Globus pallidus (tissue), 1 donor: ENCODE measurements at places on chromosomes 3 and 15.

- peak; percentile 47 for DNase-seq
Measured at GRCh38 chr3:57152151-57153143, 12.7 kb downstream of the IL17RD start.

- no peak for DNase-seq
Measured at GRCh38 chr3:54357301-54357700, 234.9 kb downstream of the CACNA2D3 start.

- no peak for DNase-seq
Measured at GRCh38 chr3:148408667-148409066, 289.0 kb upstream of the AGTR1 start.

DNA sequence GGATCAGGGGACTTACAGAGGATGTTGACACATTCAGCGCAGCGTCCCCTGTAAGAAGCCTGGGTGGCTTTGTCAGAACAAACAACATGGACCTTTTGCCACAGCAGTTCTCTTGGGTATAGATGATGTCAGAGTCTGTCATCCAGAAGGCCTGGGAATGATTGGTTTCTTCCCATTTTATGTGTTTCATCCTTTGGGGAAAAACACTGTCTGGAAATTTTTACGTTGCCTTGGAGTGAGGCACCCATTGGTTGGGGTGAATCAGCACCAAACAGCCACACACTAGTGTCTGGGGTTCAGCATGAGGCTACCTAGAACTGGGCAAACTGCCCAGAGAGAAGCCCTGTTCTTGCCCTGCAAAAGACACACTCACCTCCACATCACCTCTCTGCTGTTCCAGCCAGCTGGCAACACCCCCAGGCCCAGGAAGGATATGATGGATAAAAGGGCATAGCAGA, 123.0 kb downstream of the FAM43A start:
- no peak for DNase-seq

DNA sequence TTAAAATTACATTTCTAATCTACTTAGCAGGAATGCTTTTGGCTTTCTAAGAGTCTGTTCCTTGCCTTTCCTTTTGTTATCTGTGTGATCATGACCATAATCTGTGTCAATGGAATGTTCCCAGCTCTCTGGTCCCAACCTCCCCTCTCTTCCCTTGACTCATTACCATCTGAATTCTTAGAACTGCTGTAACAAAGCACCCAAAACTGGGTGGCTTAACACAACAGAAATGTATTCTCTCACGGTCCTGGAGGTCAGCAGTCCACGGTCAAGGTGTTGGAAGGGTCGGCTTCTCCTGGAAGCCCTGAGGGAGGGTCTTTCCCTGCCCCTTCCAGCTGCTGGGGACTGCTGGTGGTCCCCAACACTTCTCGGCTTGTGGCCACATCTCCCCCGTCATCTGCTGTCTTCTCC, 81.1 kb downstream of the LRRK1 start:
- DNase-seq, result no peak

DNA sequence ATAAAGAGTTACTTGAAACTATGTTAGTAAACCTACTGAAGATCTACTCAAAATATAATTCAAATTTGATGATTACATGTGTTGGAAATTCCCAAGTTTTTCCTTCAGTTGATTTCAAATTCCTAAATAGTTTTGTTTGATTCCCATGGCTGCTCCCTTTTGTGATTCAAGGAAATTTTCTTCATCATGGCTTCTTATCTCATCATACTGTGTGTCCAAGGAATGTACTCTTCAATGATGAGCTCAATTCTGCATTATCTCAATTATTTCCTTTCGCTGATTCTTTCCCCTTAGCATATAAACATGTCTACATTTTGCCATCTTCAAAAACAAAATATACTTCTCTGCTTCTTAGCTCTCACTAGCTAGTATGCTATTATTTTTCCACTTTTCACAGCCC, 460.4 kb upstream of the NAALADL2 start:
- no peak for DNase-seq

- no peak for DNase-seq
Measured at GRCh38 chr3:171358881-171359198, 101.4 kb downstream of the TNIK start.

- DNase-seq, result peak; percentile 59
Measured at GRCh38 chr15:78260489-78260888, 3.9 kb upstream of the DNAJA4 start.

DNA sequence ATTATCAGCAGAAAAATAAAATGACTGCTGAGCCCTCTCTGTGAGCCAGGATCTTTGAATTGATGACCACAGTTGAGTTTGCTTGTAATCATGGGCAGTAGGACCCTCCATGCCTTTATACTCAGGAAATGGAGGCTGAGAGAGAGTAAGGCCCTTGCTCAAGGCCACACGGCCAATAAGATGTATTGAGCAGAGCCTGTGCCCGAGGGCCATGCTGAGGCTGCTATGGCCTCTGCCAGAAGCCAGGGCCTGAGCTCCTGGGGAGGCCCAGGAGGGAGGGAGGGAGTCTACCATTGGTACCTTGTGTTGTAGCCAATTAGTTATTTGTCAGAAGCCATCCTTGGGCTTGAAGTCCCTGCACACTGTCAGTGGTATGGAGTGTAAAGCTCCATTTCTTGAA, 151.4 kb downstream of the DNAJB8 start:
- DNase-seq, result no peak

DNA sequence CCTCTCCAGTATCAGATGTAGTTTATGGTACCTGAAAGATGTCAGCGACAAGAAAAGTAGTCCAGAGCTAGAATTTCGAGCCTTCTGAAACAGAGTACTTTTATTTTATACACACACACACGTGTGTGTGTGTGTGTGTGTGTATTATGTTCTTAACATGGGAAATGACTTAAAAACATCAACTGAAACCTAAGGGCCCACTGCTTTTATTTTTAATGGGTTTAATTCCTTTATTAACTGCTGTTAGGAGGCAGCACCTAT, 1.9 kb downstream of the TCF12 start:
- no peak for DNase-seq

DNA sequence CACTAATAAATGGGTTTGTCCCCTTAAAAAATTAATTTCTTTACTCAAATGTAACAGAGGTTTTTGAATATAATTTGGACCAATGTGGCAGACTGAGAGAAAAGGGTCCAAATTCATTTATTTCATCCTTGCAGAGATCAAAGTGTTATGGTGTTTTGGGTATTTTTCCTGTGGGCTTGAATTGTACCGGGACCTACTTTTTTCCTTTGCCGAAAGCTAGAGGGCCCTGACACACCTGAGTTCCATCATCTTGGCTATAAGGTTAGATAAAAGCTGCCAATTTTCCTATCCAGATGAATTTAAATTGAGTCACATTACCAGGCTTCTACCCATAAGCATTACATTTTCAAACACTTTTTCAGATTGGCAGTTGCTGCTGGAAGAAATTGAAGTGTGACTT, 908 bp downstream of the CCNB2 start:
- no peak for DNase-seq

GRCh38 chr15:55789066-55789660, 46.2 kb upstream of the PRTG start:
- no peak for DNase-seq

DNA sequence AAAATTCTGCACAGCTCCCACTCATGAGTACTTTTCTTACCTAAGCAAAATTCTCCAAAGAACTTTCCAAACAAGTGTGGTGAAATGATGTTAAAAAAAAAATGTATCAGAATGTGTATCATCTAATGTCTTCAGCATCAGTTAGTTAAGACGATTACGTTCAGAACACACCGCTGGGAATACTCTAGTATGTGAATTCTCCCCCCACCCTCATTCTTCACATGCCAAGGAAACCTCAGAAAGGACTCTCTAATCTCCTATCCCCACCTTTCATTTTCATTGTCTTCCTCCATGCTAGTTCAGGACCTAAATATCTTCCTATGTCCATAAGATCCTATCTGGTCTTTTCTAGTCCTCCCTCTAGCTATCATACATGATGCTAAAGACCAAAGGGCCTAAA, 457.4 kb downstream of the SHQ1 start:
- DNase-seq, result no peak

DNA sequence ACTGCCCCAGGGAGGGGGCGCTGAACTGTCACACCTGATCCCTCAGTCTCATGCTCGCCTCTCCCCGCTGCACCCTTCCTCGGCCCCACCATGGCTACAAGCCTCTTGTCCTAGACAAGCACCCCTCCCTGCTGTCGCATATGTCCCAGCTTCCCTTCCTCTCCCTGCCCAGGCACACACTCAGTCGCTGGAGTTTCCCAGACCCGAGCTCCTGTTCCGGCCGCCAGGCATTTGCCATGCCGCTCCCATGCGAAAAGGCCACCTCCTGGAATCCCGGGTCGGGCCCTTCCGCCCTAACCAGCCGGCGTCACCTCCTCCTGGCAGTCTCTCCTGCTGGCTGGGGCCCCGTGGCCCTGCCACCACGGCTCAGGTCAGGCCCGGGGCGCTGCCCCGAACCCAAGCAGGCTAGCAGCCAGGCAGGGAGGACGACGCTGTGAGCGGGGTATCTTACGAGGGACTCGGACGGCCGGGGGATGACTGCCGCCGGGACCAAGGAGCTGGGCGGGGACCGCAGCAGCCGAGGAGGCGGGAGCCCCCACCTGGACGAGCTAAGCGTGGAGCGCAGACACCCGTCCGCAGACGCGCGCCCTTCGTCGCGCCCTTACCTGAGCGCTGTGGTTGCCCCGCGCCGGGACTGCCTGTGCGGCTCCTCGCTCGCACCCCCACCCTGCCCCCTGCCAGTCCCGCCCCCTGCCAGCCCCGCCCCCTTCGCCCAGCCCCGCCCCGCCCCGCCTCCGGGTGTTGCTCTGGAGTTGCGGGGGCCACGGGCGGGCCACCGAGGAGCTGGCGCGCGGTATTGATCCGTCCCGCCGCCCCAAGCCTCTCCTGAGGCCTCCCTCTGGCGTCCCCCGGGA, at the start of gene ALS2CL:
ALS2CL (minus strand) TSS at position 642 of the 854 bp plus-strand sequence. CDS start 4,239 bp downstream, outside the sequence.
- DNase-seq, result no peak

- no peak for DNase-seq
Measured at GRCh38 chr15:101489237-101489598, 289 bp downstream of the PCSK6 start.

GRCh38 chr3:194481103-194481502, 5.7 kb downstream of the ATP13A3 start:
- DNase-seq, result no peak

DNA sequence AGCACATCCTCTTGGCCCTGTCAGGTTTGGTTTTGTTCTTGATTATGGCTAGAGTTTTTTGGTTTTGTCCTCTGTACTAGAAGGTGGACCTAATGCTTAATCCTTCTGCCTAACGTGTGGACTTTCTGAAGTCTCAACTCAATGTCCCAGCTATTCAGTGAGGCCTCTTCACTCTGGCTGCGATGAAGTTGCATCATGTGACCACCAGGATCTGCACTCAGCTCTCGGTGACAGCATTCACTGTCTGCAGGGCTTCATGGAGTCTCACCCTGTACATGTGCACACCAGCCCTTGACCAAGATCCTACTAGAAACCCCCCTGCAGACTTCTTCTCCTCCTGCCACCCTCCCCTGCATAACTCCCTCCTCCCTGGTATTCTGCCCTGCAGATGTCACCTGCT, 38.7 kb upstream of the HRH1 start:
- no peak for DNase-seq

- DNase-seq, result no peak
Measured at GRCh38 chr3:188383748-188384147, 229.8 kb downstream of the LPP start.

- DNase-seq, result no peak
Measured at GRCh38 chr15:69898243-69898642, 199.5 kb downstream of the TLE3 start.

- peak; percentile 42 for DNase-seq
Measured at GRCh38 chr3:8239718-8240695, 261.6 kb upstream of the LMCD1 start.

- DNase-seq, result no peak
Measured at GRCh38 chr3:113034011-113034410, 43.2 kb downstream of the GTPBP8 start.

GRCh38 chr3:193010191-193010590, 92.5 kb upstream of the MB21D2 start:
- DNase-seq, result peak; percentile 2

DNA sequence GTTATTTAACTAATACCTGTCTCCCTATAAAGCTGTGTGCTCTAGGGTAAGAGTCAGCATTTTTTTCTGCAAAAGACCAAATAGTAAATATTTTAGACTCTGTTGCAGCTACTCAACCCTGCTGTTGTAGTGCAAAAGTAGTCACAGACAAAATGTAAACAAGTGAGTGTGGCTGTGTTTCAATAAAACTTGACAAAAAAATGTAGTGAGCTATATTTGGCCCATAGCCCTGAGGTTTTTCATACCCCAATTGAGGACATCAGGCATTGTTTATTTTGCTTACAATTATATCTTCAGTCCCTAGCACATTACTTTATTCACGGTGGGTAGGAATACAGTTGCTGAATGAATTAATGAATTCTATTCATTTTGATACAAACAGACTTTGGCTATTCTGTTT, 58.7 kb upstream of the TBC1D5 start:
- DNase-seq, result no peak

- DNase-seq, result no peak
Measured at GRCh38 chr3:75089841-75090240, 475.4 kb upstream of the CNTN3 start.

DNA sequence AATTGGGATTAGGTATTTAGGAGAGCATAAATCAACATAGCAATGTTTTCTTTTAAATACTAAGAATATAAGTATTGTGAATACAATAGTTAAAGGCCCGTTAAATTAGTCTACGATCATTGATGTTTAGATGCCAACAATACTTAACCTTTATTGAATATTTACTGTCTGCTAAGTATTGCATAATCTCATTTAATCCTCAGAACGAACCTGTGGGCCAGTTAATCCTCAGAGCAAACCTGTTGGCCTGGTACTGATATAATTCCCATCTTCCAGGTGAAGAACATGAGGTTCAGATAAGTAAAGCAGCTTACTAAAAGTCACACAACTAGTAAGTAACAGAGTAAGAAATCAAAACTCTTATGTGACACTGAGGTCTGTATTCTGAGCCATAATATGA, 57.4 kb upstream of the ACKR4 start:
- DNase-seq, result no peak

DNA sequence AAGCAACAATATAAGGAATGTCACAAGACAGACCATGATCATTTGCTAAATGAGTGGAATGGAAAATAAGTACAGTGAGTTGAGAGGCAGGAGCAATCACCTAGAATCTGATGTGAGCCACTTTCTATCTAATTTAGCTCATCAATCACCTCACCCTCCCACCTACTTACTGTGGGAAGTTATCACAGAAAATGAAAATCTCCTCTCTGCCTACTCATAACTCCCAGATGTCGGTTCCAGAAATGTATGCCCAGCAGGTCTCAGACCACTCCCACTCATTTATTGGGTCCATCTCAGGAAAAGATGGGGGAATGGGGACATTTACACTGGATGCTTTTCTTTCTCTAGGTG, 270.9 kb downstream of the FHIT start:
- DNase-seq, result no peak

DNA sequence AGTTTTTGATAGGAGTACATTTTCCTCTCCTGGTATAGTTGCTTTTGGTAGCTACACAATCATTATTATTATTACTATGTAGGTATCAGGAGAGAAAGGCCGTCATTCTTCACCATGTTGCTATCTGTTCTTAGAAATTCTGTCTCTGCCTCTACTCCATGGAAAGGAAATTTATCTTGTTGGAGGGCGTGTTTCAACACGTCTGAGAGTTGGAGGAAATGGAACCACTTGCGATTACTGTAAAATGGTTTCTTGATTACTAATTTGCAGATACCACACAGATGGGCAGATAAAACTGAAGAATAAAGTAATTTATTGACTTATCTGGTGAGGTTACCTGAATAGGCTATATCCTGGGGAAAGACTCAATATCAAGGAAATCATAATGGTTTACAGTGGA, 488.4 kb downstream of the NR2F2 start:
- no peak for DNase-seq
